ENCODE measurements at places on chromosomes 7 and 10. TPM values are rescaled to one million over a fixed set of nuclear protein-coding genes. Genes with fewer than 3 reads are reported as not detected.

CYP2E1 gene
- 1.1 TPM for polyA plus RNA-seq

CRHR2 gene
- polyA plus RNA-seq, result 0.42 TPM

ZNF467 gene
- 27.7 TPM for polyA plus RNA-seq

ASZ1 gene
- polyA plus RNA-seq, result 0.70 TPM

RADIL gene
- polyA plus RNA-seq, result 60.6 TPM

CALML3 gene
- polyA plus RNA-seq, result not detected
